Aorta (tissue), 5 donors: ENCODE measurements at places on chromosomes 7 and 10. TPM values are rescaled to one million over a fixed set of nuclear protein-coding genes. Genes with fewer than 3 reads are reported as not detected.

Gene VENTX
- 7.4 TPM for total RNA-seq

Gene ZNF503
- total RNA-seq: 32.1 TPM

Gene CRYGN
- 0.84 TPM for total RNA-seq

Gene PLXDC2
- total RNA-seq: 155 TPM

Gene LIPN
- total RNA-seq: not detected

Gene MUC3A
- total RNA-seq: 0.39 TPM

Gene SPAM1
- not detected for total RNA-seq

DNA sequence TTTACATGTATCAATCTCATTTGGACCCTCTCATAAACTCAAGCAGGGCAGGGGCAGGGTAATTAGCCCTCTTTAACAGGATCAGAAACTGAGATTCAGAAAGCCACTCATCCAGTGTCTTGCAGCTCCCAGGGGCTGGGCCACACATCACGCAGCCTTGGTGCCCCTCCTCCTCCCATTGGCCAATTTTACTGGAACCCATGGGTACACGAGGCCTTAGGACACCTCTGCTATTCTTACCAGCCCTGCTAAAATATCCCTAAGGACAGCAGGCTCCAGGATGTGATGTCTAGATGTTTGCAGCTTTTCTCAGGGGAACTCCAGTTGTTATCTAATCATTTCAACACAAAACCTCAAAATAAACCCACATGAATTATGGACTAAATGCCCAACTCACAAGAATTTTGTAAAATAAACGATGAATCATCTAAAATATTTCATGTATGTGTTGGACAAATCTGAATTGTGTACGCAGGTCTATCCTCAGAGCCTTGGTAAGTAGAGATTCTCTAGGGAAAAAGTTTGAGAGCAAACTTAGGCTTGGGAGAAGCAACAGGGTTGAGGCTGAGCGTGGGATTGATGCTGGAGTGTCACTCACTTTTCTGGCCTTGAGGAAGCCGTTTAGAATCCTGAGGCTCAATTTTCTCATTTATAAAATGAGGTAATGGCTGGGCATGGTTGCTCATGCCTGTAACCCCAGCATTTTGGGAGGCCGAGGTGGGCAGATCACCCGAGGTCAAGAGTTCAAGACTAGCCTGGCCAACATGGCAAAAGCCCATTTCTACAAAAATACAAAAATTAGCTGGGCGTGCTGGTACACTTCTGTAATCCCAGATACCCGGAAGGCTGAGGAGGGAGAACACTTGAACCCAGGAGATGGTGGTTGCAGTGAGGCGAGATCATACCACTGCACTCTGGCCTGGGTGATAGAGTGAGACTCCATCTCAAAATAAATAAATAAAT lies 69.7 kb upstream of the TNS3 start:
- DNase-seq: no peak

- no peak for DNase-seq
Observed at GRCh38 chr10:95908450-95908849, 675 bp downstream of the CC2D2B start.

GRCh38 chr10:117544711-117545140 lies 2.2 kb downstream of the EMX2 start:
- DNase-seq: peak; percentile 60

DNA sequence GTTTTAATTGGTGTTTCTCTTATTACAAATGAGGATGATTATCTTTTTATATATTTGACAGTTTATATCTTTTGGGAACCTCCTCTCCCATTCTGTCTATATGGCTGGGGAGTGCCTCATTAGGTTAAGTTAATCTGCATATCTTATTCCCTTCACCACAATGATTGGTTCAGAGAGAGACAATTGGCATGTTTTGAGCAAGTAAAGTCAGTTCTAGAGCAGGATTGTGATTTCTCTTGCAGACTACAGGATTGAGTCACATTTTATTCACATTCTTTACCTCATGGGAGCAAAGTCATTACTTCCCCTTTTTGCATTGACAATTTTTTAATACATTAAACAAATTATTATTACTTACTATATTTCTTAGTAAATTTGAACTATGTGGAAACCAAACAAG lies 345.6 kb downstream of the MDFIC start:
- no peak for DNase-seq

- DNase-seq: no peak
Observed at GRCh38 chr7:98399890-98400541, 874 bp downstream of the BAIAP2L1 start.

DNA sequence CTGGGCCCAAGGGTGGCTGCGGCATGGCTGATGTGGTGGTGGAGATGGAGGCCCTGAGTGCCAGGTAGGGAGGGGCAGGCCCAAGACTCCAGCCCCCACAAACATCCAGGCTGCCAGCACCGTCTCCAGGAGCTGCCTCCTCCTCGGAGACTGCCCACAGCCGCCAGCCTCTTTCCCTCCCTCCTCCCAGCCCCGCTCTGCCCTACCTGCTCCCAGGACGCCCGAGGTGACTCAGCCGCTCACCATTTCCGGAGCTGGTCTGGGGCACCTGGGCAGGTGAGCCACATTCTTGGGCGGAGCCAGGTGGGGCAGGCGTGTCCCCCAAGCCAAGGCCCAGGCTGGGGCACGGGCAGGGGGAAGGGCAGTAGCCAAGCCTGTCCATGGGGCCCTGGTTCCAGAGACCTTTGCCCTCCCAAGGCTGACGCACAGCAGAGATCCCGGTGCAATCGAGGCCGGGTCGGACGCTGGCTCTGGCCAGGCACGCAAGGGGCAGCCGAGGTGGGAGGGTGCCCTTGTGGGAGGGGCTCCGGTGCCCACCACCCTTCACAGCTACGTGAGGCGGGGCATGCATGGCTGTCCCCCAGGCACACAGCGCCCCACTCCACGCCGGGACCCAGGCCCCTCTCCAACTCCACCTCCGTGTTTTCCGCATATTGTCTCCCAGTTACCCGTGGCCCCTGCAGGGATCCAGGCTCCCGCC lies 8.8 kb downstream of the ADAP1 start:
- peak; percentile 68 for DNase-seq

DNA sequence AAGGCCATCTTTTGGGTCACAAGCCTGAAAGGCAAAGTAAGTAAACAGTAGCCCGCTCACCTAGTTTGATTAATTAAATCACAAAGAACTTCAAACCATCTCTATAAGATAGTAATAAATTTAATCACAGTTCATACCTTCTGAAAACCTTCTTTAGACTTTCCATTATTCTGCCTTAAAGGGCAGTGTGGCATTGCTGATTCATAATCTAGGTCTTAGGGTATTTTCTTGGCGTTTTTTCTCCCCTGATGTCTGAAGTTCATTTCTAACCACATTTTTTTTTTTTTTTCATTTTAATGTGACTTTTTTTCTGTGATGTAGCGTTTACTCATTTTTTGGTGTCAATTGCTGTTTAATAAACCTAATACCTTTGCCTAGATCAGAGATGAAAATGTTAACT lies 27.5 kb downstream of the LOXL4 start:
- no peak for DNase-seq
